ENCODE measurements at places on chromosomes 1 and 21.

GRCh38 chr1:41361495-41362356 lies 492 bp downstream of the FOXO6 start:
- DNase-seq: no peak

DNA sequence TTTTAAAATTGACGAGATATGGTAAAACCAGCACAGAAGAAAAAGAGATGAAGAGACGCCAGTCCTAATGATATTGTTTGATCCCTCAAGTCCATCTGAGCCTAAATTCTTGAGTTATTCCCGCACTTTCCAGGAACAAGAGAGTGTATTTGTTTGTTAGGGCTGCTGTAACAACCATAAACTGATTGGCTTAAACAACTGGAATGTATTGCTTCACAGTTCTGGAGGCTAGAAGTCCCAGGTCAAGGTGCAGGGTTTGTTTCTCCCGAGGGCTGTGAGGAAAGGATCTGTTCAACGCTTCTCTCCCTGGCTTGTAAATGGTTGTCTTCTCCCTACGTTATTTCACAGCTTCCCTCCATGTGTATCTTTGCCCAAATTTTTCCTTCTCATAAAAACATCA lies 7.8 kb upstream of the EXO1 start:
- no peak for DNase-seq

DNA sequence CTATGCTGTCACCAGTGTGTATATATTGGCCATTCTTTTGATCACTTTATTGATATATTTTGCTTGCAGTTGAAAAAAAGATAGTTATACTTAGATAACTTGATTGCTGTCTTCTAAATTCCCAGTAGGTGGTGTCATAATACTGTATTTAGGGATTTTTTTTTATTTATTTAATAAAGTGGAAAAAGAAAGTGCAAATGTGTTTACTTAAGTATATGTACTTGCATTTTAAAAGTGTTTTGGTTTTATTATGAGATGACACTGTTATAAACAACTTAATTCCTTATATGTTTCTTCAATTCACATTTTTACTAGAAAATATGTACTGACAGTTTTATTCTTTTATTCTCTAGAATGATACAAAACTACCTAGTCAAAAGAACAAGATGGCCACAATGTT lies 164.8 kb downstream of the USP25 start:
- no peak for DNase-seq

DNA sequence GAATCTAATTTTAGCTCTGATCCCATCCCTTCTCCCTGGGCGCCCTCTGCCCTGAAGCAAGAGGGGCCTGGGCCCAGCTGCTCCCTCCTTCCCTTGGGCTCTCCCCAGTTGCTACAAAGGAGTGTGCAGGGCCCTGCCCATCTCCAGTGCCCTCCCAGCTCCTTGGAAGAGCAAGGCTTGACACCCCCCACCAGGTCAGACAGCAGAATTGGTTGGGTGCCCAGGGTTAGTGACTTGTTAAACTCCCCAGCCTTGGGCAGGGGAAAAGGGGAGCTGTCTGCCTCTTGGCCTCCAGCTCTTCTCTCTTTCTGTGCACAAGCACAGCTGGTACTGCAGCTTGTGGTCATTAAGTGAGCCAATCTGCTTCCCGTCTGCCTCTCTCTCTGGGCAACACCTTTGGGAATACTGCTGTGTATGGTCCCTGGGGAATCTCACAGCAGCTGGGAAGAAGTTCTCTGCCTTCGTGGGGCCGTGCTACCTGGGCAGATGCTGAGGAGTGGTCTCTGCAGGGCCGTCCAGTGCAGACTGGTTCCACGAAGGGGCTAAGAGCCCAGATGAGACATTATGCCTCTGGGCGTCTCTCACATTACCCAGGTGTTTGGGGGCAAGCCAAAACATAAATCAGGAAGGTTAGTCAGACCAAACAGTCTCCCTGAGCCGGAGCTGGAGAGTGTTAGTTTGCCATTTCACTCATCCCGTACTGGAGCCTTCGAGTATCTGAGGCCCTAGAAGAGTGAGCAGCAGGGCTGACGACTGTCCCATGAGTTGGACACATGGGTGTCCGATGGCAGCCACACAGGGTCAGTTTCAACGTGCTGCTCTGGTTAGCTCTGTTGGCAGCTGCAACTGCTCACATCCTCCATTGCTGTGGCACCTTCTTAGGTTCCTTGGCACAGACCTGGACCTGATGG lies 37.3 kb downstream of the TMEM53 start:
- no peak for DNase-seq
